ENCODE measurements at places on chromosomes 13 and 19.
A peak's percentile ranks its signal among the peaks of the same experiment; 100 is the strongest.

- no peak for DNase-seq
Measured at GRCh38 chr13:79771493-79771892, 290.5 kb downstream of the NDFIP2 start.

- DNase-seq, result no peak
Measured at GRCh38 chr19:35973487-35973886, 21.5 kb upstream of the SDHAF1 start.

DNA sequence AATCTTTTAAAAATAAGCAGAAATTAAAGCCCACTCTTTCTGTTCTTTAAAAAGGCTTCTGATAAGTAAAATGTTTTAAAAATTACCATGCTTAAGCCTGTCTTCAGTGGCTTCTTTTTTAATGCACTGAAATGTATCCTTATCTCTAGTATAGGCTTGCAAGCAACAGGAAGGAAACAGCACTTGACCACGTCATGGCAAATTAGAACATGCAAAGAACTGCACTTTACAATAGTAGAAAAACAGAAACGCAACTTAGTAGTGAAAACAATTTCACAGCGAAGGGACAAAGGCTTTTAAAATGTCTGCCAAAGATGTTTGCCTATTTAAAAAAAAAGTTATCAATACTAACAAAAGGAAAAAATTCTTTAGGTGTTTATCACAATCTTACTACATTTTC is 36.3 kb downstream of the ELF1 start:
- no peak for DNase-seq

GRCh38 chr13:110799246-110800236 is 86.0 kb downstream of the ING1 start:
- DNase-seq, result no peak

DNA sequence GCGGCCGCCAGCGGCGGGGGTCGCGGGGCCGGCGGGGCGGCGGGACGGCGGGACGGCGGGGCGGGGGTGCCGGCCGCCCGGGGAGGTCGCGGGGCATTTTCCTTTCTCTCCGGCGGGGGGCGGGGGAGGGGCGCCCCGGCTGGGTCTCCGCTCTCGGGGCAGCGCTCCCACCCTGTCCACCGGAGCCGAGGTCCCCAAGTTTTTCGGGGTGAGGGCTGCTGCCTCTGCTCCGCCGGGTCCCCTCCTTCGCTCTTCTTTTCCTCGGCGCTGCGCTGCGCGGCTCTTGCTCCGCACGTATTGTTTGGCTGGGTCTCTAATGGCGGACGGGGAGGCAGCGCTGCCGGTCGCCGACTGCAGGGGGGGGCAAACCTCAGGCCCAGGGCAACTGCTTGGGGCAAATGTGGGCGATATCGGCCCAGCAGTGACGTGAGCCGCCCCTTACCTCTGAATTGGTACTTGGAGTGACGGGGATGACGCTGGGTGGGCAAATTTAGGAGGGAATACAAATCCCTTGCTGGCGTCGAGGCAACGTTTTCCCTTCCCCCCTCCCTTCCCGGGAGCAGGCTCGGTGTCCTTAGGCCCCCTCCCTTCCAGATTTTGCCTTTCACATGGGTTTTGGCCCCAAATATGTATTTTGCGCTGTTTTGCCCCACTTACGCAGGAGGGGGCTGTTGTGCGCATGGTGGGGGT is 759 bp downstream of the ZMYM2 start:
- peak; percentile 66 for DNase-seq

- no peak for DNase-seq
Measured at GRCh38 chr13:89470901-89471300, 1799.7 kb downstream of the SLITRK5 start.

DNA sequence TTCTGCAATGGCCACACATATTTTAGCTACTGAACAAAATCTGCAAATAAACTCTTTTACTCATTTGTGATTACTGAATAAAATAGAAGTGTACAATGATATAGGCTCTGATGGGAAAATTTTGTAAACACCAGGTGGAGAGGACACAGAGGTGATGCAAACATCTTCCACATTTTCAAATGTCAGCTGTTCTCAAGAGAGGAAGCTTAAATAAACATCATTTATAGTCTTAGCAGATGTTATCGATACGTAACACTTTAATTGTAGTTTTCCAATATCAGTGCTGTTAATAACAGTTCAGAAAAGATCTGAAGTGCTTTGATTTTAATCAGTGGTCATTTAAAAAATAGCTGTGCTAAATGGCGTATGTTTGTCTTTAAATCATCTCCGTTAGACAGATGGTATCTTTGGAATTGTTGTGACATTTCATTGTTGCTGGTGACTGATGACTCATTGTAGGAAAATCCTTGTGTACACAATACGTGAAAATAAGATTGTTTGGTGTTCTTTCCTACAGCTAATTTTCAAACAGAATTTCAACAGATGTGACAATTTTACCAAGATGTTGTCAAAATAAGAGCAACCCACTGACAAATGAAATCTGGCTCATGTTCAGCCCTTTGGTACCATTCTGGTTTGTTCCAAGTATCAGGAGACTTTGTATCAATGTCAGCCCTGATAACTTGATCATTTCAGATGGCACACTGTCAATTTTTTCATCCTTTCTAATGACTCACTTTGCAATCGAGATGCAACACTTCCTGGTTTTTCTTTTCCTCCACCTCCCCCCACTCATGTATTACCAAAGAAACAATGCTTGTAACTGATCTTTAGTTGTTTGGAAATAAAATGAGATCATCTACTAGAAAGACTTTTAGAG is 516.0 kb downstream of the DCT start:
- DNase-seq, result peak; percentile 95

DNA sequence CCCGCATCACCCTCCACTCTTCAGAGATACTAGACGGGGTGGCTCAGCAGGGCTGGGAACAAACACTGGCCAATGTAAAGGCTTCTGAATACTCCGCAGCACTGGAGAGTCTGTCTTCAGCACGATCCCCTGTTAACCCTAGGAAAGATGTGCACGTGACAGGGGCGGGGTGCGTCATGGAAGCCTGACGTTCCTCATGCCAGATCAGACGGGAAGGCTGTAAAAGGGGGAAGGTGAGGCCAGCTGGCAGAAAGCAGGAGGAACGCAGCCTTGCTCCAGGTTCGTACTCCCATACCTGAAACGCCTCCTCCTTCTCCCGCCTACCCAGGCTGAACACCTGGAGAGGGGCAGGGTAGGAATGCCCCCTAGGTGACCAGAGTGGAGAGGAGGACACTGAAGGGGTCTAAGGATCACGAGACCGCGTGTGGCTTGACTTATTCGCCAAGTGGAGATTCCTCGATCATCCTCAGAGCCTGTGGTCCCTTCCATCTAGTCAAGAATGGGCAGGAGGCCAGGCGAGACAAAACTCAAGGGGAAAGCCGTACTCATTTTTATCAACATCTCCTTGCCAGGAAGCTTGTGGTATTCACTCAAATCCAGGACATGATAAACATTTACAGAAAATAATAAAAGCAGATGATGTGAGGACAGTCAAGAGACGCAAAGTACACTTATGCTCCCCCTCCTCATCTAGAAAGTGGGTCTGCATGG is 18.2 kb upstream of the FFAR2 start:
- DNase-seq, result no peak

GRCh38 chr19:14349426-14349825 is 31.8 kb upstream of the ADGRE5 start:
- no peak for DNase-seq

All from NCI-H748 treated with DMSO at 0.1 percent for 48 hours (cell line).